ENCODE measurements at places on chromosomes 7 and 10.

DNA sequence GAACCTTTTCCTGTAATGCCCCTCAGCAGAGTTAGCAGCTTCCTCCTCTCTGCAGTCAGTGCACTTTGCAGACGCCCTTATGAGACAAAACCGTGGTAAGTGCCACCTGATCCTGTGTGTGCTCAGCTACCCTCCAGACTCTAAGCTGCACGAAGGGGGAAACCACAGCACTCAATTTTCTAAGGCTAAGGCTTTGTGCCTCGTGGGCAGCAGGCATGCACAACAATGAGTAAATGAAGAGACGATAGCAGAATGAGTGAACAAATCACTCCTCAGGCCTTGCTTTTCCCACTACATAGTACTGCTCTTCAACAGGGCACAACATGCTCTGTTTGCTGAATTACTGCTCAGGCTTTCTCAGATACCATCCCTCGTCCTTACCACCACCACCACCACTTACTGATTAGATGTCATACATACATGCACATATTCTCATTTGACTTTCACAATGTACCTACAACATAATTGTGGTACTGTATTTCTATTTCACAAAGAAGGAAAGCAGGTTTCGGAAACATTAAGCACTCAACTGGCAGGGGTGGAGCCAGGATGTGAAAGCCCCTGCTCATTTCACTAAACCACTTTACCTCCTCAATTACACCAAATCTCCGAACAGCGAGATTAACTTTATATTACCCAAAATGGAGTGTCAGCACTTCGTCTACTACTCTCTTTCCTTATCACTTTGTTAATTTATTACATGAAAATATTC, 85.4 kb downstream of the ICA1 start:
- DNase-seq = peak; percentile 14

DNA sequence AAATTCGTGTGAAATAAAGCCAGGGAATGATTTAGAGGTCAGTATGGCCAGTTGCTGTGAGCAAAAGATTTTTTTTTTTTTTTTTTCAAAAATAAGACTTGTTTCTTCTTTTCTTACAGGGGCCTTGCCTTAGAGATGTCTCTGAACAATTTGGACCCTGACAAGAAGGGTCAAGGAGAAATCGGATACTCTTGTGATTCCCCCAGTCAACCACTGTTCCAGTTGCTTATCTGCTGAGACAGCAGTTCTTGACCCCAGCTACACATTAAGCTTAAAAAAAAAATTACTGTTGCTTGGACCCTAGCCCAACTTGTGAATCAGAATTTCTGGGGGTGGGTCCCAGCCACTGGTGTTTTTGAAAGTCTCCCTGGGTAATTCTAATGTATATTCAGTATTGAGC, 12.0 kb upstream of the FMC1 start:
- DNase-seq = no peak

DNA sequence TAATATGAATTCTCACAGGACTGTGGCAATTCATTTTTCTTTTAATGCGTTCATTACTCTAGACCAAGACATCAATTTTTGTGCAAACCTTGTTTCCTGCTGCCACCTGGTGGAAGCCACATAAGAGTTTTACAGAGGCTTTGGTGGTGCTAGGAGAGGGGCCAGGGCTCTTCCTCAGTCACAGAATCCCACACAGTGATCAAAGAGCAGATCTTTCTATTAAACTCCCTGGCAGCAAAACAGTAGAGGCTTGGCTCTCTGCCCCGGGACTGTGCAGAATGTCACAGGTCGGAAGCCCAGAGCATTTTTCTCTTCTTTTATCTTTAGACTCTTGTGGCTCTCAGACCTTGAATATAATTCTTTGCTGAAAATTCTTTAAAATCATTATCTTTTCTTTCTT, 506.4 kb upstream of the C7orf33 start:
- DNase-seq = no peak

GRCh38 chr10:70035531-70035930, 17.1 kb upstream of the MACROH2A2 start:
- no peak for DNase-seq

- DNase-seq = no peak
These were observed 441 bp upstream of the VENTX start for GRCh38 chr10:133237241-133237587.

All from activated naive CD8-positive, alpha-beta T cell treated with anti-CD3 and anti-CD28 coated beads, Interleukin-2, amount 50 U/mL, for 16 hours (primary cell).